Sigmoid colon (tissue), 7 donors: ENCODE measurements at places on chromosomes 1 and 21. TPM values are rescaled to one million over a fixed set of nuclear protein-coding genes. Genes with fewer than 3 reads are reported as not detected.

GRCh38 chr21:46108827-46109312 is 11.0 kb downstream of the COL6A2 start:
- H3K27me3 ChIP-seq, result no peaks in the 10 kb centered on the region
- peaks cover 22% of the 10 kb centered on the region for H3K36me3 ChIP-seq
- peak; percentile 53 for DNase-seq

DNA sequence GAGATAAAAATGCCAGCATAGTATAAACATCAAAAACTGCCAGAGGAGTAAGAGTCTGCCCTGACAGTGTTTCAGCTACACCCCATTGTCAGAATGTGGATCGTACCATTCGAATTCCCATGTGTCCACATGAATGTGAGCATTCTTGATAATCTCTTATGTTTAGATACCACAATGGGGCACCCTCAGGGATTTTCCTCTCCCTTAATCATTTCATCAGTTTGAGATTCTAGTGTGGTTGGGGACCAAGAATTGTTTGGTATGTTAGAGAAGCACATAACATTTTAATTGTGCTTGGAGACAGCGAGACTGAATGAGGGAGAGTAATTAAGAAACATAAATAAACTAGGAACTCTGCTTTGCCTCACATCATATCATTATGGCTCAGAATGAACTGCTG is 120.2 kb downstream of the ZC3H11B start:
- no peak overlapping the region for H3K27ac ChIP-seq
- no peak overlapping the region for H3K4me3 ChIP-seq
- no peaks in the 10 kb centered on the region for H3K4me1 ChIP-seq
- no peak for DNase-seq
- no peaks in the 10 kb centered on the region for H3K36me3 ChIP-seq

DNA sequence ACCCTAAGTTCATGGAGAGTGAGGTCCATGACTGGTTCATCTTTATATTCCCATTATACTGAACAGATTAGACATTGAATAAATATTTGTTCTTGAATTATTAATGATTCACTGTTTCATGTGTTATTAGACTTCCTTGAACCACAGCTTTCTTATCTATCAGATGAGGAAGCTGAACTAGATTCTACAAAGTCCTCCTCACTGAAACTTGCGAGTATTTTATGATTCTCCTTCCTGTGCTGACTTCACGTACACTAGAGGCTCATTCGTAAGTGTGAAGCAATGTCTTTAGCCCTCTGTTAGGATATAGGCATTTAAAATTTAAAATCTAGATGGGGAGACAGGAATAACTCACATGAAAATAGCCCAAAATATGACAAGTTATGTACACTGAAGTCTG is 95.6 kb upstream of the IRF2BP2 start:
- no peaks in the 10 kb centered on the region for H3K27me3 ChIP-seq
- no peak overlapping the region for H3K4me3 ChIP-seq
- no peak overlapping the region for H3K27ac ChIP-seq
- no peaks in the 10 kb centered on the region for H3K4me1 ChIP-seq
- H3K36me3 ChIP-seq, result no peaks in the 10 kb centered on the region

GRCh38 chr1:166902279-166902678 is 26.2 kb upstream of the TADA1 start:
- no peaks in the 10 kb centered on the region for H3K36me3 ChIP-seq
- H3K27me3 ChIP-seq, result no peaks in the 10 kb centered on the region
- H3K4me3 ChIP-seq, result no peak overlapping the region
- no peak for DNase-seq
- no peak overlapping the region for H3K27ac ChIP-seq

Gene BATF3
- total RNA-seq, result 3.3 TPM

GRCh38 chr1:75471252-75471651 is 139.7 kb downstream of the SLC44A5 start:
- no peaks in the 10 kb centered on the region for H3K27me3 ChIP-seq
- no peak overlapping the region for H3K27ac ChIP-seq
- no peak for DNase-seq
- no peaks in the 10 kb centered on the region for H3K36me3 ChIP-seq
- H3K4me1 ChIP-seq, result no peaks in the 10 kb centered on the region

Gene CLCA4
- 2.1 TPM for total RNA-seq

GRCh38 chr1:25185409-25186160 is 46.7 kb downstream of the SYF2 start:
- DNase-seq, result no peak
- no peak overlapping the region for H3K27ac ChIP-seq
- H3K4me1 ChIP-seq, result no peaks in the 10 kb centered on the region

Gene RIPPLY3
- not detected for total RNA-seq

- no peak for DNase-seq
- no peaks in the 10 kb centered on the region for H3K27me3 ChIP-seq
- H3K36me3 ChIP-seq, result peaks cover 12% of the 10 kb centered on the region
- H3K4me1 ChIP-seq, result no peaks in the 10 kb centered on the region
Observed at GRCh38 chr1:100494393-100495084, 43.4 kb upstream of the GPR88 start.

DNA sequence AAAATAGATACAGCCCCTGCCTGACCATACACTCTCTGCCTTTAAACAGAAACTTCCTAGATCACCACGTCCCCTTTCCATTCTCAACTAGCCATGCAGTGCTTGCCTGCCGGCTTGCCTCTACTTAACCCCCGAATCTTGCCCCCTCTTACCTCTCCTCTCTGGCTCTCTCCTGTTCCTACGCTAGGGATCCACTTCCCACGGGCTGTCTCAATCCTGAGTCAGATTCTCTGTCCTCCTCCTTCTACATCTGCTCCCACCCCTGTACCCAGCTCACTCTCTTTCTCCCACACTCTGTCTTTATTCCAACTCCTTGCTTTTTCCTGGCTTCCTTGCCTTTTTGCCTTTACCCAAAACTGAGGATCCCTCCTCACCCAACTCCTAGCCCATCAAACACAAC is 29.3 kb downstream of the ATF3 start:
- no peaks in the 10 kb centered on the region for H3K4me1 ChIP-seq
- no peak for DNase-seq
- no peaks in the 10 kb centered on the region for H3K36me3 ChIP-seq
- H3K27ac ChIP-seq, result peak overlapping the region; percentile 25

- H3K4me1 ChIP-seq, result peaks cover 34% of the 10 kb centered on the region
- H3K36me3 ChIP-seq, result peaks cover 16% of the 10 kb centered on the region
- DNase-seq, result no peak
Observed at GRCh38 chr21:45470087-45470515, 65.1 kb downstream of the COL18A1 start.

Gene NVL
- total RNA-seq, result 26.6 TPM

Gene NBPF4
- total RNA-seq, result not detected
